ENCODE measurements at places on chromosomes 4 and X.
A peak's percentile ranks its signal among the peaks of the same experiment; 100 is the strongest.

- no peak for DNase-seq
Observed at GRCh38 chrX:24874604-24875247, 141.0 kb downstream of the ARX start.

DNA sequence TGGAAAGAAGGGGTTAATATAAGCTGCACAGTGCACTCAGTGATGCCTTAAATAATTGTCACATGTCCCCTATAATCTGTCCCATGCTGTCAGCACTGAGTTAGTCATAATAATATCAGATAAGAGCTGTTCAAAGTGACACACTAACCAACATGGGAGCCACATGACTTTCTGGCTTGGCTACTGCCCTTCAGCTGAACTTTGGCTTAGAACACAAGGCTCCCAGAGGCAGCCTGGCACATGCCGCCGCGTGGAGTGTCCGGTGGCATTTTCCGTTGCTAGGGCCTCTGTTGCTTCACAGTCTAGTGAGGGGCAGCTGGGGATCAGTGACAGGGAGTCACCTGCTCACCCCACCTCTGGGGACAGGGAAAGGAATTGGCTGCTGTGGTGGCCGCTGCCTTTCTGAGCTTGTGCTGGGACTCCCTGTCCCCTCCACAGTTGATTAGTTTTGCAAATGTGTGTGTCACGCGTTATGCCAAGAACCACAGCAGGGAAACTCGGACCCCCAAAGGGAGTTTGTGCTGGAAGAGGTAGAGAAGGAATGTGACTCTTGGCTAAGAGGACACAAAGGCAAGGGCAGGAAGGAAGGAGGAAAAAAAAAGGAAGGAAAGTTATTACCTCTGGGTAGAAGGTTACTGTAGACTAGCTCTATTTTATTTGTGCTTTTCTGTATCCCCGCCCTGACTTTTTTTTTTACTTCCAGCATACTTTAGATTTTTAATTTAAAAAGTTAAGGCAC is 41.1 kb upstream of the PPARGC1A start:
- DNase-seq, result peak; percentile 40

GRCh38 chr4:33067221-33067620 is 2347.1 kb downstream of the PCDH7 start:
- DNase-seq, result no peak

- no peak for DNase-seq
Observed at GRCh38 chr4:146121757-146122156, 53.8 kb upstream of the LSM6 start.
